ENCODE measurements at places on chromosomes 5 and 9.

- no peak for DNase-seq
These were observed 5.0 kb downstream of the FAM163B start for GRCh38 chr9:133604214-133604613.

DNA sequence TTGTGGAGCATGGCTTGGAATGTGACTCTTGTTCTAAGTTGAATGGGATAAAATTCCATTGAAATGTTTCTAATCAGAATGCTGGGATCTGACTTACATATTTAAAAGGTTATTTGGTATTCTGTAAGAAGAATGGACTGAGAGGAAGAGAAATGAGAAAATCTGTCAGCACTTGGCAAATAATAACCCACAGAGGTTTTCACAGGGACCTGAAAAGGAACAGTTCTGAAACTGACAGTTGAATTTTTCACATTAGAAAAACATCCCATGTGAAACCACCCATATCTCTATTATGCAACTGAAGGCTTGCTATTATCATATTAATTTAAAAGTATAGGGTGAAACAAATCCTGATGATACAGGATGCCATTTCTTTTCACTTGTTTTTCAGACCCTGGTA is 302.7 kb downstream of the EPB41L4A start:
- no peak for DNase-seq

- DNase-seq = no peak
These were observed 145.4 kb downstream of the CD180 start for GRCh38 chr5:67051164-67051563.

DNA sequence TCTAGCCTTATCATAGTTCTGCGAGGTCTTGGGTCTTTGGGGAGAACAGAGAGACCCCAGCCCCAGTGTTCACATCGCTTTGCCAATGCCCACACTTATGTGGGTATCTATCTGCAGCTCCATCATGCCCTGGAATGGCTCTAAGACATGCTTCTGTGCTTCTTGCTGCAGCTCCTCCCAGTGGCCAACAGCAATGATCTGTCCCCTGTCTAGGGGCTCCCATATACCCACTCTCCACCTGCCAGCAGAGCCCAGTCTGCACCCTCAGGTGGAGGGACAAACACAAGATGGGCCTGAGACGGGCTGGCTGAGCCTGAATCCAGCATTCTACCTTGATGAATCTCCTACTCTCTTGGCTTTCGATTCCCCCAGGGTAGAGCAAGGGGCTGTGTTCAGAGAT is 14.6 kb upstream of the DAP start:
- DNase-seq = no peak

DNA sequence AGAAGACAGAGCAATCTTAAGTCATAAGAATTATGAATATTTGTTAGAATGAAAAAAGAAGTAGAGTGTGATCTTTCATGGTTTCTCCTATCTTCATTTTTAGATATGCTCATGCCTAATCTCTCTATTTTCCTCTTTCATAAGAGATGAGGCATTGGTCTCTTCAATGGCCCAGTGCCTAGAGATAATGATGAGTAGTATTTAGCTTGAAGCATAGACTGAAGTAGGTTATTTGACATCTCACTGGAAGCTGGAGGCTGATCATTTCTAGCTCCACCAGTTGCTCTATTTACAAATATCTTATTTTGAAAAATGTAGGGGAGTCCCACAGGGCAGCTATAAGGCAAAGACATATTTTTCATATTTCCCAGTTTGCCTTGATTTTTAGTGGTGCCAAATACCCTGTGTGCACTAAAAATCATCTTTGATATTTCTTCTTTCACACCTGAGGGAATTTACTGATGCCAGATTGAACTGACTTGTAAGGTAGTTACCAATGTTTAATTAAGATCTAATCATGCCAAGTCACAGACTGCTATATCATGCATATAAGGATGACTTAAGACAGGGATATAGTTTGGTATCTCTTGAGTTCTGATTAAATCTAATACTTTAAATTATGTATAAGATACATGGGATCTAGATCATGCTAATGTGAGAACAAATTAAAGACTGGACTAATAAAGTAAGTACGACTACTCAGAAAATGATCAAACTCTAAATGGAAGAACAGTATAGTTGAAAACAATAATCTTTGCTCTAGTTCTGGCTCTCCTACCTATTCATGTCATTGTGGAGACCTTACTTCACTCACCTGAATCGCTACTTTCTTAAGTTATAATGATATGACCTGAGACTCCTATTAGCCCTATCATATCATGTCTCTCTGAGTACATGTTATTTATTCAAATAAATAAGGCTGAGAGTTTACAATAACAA is 108.2 kb upstream of the IFNE start:
- DNase-seq = no peak

GRCh38 chr5:89722538-89722937 is 687.0 kb downstream of the CETN3 start:
- DNase-seq = no peak

DNA sequence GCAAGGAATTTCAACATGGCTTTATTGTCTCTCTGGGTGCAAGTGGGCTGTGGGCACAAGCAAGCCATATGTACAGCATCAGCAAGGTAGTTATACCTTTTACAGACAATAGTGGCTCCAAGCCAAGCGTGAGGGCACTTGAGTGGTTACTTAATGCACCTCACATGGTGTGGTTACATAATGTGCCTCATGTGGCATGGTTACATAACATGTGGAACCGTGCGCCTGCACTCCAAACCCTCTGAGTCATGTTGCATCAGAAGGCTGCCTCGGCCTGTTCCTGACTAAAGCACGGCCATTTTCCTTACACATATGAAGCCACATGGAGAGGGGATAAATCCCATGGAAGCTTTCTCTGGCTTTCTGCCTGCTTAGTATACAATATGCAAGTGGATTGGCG is 150.9 kb downstream of the OSTF1 start:
- DNase-seq = no peak

DNA sequence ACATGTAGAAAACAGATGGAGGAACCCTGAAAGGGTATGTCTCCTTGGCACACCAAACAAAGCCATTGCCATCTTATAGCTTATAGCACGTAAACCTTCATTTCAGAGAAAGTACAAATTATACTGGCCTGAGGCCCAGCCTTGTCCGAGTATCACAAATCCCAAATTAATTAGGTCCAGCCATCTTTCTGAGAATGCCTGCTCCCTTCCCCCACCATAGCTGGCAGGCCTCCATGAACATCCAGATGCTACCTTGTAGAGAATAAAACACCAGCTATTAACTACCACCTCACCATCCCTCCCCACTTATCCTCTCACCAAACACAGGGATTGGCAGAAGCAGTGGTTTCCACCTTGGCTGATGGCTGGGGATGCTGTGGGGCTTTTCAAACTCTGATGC is 224.0 kb downstream of the SPOCK1 start:
- no peak for DNase-seq

GRCh38 chr9:78831726-78832125 is 534.8 kb downstream of the PSAT1 start:
- DNase-seq = no peak

DNA sequence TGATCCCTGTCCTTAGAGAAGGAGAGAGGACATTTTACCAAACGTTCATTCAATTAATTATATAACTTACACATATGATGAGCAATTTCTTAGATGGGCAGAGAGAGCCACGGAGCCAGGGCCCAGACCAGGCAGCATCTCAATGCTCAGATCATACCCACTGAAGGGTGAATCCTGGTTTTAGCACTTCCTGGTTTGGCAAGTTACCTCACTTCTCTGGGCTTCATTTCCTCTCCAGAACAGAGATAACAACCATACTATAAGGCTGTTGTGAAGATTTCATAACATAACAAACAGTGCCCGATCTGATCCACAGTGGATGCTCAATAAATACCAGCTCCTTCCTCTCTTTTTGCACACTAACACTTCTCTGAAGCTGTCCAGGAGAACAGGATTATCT is 271.1 kb downstream of the DENND1A start:
- DNase-seq = no peak

DNA sequence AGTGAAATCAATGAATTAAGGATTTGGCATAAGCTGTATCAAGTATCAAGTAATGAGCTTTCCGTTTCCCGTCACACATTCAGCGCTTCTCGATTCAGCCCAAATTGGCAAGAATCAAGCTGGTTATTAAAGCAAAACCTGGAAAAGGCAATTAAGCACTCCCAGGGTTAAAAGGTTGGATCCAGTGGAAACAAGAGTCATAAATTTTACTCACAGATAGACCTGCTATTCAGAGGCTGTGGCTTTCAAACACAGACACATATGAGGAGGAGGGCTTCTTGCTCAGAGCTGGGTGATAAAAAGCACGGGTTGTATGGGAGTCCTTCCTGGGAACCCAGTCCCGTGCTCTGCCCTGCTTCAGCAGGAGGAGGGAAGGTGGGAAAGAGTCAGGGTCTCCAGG is 112.3 kb upstream of the CXCL14 start:
- DNase-seq = no peak

GRCh38 chr5:93886917-93887361 is 145.5 kb upstream of the POU5F2 start:
- no peak for DNase-seq

GRCh38 chr9:19999491-20000057 is 210.7 kb upstream of the SLC24A2 start:
- DNase-seq = no peak

GRCh38 chr5:98793223-98793622 is 19.8 kb downstream of the RGMB start:
- DNase-seq = no peak

DNA sequence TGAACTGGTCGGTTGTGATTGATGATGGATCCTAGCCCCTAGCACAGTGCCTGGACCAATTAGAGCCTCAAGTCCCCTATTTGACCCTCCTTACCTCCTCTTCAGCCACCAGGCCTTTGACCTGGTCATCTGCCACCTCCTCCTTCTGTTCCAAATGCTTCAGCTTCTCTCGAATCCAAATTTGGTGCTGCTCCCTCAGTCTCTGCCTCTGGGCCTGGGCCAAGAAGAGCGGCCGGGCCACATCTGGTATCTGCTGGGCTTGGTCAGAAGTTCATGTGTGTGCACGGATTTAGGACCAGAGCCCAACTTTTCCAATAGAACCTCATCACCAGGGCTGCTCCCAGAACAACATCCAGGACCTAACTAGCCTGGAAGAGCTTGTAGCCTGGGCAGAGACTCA is 6.5 kb downstream of the SLC35A4 start:
- DNase-seq = no peak

DNA sequence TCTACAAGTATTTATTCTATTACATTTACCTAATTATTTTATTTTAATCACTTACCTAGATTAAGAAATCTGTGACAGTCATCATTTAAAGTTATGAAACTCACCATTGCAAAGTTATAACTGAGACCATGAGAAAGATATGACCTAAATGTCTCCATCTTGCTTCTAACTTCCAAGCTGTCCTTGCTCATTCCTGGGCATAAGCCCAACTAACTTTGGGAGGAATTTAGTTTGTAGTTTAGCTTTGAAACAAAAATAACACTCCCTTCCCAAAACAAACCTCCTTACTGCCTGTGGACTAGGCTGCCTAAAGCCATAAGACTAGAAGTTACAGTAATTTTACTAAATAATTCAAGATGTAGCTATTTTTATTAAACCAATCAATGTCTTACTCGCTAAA is 195.6 kb upstream of the RAI14 start:
- no peak for DNase-seq

DNA sequence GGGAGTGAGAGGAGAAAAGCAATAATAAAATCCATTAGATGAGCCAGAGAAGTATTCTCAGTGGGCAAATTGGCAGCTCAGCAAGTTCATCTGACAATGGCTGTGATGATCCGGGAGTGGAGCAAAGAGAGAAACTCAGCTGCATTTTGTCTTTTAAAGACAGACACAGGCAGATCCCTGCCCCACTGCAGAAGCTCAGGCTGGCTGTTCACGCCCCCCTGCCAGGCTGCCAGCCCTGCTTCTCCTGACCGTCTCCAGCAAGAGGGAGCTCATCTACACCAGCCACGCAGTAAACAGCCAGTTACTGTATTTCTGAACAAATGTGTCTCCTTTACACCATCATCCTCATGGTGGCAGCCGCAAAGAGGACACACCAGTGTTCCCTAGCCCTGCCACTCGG is 114.3 kb upstream of the SARDH start:
- no peak for DNase-seq
